Aorta (tissue), 5 donors: ENCODE measurements at places on chromosomes 5 and 9.

- no peak for DNase-seq
These were observed 493.1 kb downstream of the ZNF608 start for GRCh38 chr5:124253203-124253810.

- DNase-seq = peak; percentile 76
These were observed 656.5 kb downstream of the BNC2 start for GRCh38 chr9:16213781-16214515.

- no peak for DNase-seq
These were observed 433.3 kb downstream of the SH3GL2 start for GRCh38 chr9:18012170-18012569.

DNA sequence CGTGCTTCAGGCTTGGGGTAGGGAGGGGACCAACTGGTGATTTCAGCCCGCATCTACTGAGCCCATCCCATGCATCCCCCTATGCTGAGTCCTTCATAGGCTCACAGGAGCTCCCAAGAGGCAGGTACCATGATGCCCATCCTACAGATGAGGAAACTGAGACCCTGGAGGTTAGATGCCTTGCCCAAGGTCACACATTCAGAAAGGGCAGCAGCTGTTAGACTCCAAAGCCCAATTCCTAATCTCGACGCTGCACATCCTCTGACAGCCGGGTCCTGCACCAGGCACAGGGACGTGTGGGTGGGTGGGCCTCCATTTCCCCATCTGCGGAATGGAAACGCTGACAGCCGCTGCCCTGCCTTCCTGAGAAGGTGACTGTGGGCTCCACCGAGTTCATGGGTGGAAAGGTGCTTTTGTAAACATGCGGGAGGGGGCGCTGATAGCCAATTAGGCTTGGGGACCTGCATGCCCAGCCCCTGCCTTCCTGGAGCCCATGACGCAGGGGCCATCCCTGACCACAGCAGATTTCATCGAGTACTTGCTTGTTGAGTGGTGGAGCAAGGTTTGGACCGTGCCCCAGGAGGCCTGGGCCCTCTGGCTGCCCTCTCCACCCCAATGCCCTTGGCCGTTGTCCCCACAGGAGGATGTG is 2.2 kb downstream of the DNM1 start:
- no peak for DNase-seq

- DNase-seq = no peak
These were observed 66.1 kb upstream of the ADRA1B start for GRCh38 chr5:159850160-159850559.

- no peak for DNase-seq
These were observed 75.8 kb downstream of the F2RL2 start for GRCh38 chr5:76547242-76547890.

- DNase-seq = no peak
These were observed 56.5 kb upstream of the JADE2 start for GRCh38 chr5:134468921-134469400.

DNA sequence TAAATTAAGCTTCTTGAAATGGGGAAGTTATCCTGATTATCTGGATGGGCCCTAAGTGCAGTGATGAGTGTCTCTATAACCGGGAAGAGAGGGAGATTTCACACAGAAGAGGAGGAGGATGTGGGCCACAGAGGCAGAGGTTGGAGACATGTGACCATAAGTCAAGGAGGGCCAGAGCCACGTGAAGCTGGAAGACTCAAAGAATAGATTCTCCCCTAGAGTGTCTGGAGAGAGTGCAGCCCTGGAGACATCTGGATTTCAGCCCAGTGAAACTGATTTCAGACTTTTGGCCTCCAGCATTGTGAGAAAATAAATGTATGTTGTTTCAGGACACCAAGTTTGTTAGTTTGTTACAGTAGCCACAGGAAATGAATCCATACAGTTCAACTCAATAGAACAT is 442.9 kb downstream of the NTRK2 start:
- no peak for DNase-seq

- DNase-seq = no peak
These were observed 6.7 kb upstream of the FYB1 start for GRCh38 chr5:39226100-39226451.

GRCh38 chr5:67827541-67827940 is 388.0 kb upstream of the PIK3R1 start:
- DNase-seq = no peak

- no peak for DNase-seq
These were observed 2.5 kb upstream of the TENT4A start for GRCh38 chr5:6710551-6711318.

DNA sequence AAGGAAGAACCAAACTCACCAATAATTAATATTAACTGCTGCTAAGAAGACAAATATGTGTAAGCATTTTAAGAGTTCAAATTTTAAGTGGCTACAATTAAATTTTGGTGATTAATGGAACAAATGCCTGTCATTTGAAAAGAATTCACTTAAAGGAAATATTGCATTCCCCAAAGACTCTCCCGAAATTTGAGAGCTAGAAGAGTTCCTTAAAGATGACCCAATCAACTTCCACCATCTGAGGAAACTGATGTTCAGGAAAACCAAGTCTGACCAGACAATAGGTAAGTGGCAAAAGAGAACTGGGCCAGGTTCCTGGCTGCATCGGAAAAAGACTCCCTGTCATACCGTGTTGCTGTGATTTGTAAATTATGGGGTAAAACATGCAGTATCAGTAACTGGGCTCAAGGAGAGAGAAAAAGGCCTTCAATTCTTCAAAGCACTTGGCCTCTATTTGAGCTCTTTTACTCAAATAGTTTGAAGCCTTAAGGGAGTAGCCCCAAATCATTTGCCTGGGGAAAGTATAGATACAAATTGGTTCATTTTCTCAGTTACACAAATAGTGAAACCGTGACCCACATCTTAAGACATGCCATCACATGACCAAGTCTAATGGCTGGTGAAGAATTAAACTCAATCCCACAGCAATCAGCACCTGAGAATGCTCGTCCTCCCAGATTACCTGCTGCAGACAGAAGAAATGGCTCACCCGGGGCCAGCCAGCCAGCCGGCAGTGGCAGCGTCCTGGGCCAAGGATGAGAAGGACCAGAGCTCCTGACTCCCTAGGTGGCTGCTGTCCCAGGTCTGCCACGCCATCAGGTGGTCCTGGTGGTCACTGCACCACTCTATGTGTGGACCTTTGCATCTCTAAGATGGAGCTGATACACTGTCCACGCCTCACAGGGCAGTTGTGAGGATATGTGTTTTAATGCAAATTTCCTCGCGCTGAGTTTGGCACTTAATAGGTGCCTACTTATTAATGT is 162.9 kb downstream of the TTLL11 start:
- DNase-seq = no peak

DNA sequence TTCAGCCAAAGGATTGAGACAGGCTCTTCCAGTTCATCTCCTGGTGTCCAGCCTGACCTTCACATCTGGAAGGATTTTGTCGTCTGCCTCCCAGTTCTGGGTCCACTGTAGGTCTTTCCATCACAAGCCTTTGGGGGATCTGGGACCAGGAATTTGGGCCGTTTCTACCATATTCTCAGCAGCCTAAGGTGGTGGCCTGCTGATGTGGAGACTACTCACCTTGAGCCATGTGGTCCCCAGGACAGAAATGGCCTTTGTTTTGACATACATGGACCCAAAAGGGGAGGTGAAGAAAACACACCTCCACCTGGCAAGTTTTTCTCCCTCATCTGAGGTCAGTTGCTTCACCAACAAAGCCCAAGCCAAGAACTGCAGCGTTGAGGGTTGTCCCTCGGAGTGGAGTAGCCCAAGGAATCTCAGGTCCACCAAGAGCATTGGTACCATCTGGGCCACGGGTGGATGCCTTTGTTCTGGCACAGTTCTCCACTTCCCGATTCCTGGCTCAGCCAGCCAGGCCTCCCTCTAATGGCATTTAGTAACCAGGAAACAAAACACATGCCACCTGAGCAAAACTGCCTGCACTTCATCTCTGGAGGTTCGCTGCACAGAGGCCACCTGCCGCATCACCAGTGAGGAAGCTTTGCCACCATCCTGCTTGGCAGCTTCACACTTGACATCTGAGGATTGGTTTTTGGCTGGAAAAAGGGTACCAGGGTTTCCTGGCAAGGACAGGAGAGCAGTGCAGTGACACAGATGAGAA is 24.7 kb downstream of the AMBP start:
- no peak for DNase-seq

DNA sequence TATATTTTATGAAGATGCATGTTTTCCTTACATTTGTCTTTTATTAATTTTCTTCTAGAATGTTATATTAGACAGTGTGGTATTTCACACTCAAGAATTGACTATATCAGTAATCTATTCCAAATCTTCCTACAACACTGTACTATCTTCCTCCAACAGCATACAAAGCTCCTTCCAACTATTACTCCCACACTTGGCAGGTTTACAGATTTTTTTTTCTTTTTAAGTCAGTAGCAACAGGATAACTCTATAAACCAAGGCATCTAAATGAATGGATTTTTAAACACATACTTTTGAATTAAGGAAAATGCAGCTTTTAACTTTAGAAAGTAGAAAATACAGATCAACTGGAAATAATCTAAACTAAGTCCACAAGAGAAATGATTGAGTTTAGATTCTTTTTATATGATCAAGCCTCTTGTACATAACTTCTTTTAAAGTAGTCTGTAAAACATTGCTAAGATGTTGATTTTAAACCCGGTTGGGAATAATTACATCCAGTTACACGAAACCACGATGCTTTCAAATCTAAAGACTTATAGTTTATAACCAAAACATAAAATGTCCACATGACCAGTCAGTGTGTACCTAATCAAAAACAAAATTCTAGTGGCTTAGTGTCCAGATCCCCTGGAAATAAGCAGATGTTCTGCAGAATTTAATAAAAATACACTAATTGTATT is 281.6 kb downstream of the ADAMTS6 start:
- no peak for DNase-seq

DNA sequence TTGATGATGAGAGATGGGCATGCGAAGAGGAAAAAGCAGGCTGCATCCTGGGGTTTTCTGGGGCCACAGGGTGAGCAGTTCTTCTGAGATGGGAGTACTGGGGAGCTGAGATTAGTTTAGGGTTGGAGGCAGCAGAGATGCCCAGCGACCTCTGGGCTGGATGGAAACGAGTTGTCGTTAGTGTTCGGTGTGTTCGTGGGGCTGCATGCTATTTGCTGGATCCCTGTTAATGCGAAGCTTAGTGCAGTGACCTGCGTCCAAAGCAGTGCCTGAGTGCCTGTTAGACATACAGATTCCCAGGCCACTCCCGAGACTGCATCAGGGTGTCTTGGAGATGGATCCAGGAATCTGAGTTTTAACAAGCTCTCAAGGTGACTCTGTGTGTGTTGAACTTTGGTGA is 201.3 kb downstream of the CACNA1B start:
- no peak for DNase-seq

GRCh38 chr5:98774192-98775033 is 950 bp downstream of the RGMB start:
- DNase-seq = peak; percentile 86

- peak; percentile 95 for DNase-seq
These were observed 1.3 kb downstream of the SEMA5A start for GRCh38 chr5:9544502-9545135.

- DNase-seq = no peak
These were observed 212.9 kb downstream of the ACTL7B start for GRCh38 chr9:108642871-108643270.

DNA sequence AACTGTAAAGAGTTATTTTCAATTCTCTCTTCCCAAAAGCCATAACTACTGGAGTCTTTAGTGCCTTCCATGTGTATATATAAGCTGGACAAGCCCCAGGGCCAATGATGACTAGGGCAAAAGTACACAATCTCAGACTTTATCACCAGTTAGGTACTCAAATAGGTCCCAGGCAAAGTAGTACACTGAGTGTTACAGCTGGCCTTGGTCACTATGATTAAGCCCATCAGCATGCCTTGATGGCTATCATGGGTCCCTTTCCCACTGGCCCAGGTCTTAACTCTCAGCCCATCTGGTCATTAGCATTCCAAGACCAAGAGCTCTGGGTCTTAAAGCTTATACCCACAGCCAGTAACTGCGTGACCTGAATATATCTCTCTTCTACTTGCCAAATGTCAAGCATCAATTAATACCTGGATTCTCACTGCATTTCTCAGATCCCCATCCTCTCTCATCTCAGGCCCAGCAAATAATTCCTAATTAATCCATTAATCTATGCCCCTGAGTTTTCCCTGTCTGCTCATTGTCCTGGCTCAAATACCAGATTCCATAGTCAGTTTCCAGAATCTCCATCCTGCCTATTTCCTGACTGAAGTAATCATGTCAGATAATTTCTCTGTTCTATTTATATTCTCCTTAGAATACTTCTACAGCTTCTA is 62.3 kb downstream of the NR6A1 start:
- DNase-seq = no peak
